Right atrium auricular region (tissue), 2 donors: ENCODE measurements at places on chromosomes 11 and 22. TPM values are rescaled to one million over a fixed set of nuclear protein-coding genes. Genes with fewer than 3 reads are reported as not detected.

DNA sequence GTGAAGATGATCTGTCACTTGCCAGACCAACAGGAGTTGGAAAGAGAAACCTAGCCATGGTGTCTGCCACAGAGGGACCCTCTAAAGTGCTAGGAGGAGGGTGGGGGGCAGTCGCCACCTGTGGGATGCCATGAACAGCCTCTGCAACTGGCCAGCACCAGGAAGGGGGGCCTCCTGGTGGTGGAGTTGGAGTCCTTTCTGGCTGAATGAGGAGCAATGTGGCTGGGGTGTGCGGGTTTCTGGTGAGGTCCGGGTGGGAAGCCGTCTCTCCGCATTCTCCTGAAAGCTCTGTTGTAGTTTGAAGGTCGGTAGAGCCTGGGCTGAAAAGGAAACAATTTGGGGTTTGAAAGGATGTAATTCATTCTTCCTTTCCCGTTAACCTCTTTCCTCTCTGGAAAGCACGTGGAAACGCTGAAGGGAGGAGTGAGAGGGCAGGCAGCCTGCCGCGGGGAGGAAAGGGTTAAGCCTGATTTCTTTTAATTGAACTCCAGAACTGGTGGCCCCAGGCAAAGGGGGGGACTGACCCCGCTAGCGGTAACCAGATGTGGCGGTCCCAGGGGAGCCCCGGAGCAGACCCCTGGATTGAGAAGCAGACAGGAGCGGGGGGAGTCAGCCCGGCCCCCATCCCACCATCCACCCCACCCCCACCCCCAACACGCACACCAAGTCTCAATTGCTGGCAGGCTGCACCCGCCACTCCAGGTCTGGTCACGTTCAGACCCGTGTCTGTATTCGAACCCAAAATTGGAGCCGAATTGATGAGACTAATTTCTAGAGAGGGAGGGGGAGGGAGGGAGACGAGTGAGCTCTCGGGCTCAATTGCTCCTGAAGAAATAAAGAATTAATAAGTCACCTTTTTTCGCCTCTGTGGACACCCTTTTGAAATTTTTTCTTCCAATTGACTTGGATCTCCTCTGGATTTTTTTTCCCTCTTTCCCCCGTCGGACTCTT, 1.8 kb upstream of the FLI1 start:
- peaks cover 2% of the 10 kb centered on the region for H3K4me1 ChIP-seq
- DNase-seq: no peak
- H3K27ac ChIP-seq: peak overlapping the region; percentile 84
- no peaks in the 10 kb centered on the region for H3K36me3 ChIP-seq

GRCh38 chr11:64000026-64000739, 13.9 kb downstream of the OTUB1 start:
- peaks cover 22% of the 10 kb centered on the region for H3K36me3 ChIP-seq
- no peaks in the 10 kb centered on the region for H3K4me1 ChIP-seq
- H3K4me3 ChIP-seq: peak overlapping the region; percentile 46
- DNase-seq: peak; percentile 72

Gene RAPSN
- not detected for total RNA-seq

DNA sequence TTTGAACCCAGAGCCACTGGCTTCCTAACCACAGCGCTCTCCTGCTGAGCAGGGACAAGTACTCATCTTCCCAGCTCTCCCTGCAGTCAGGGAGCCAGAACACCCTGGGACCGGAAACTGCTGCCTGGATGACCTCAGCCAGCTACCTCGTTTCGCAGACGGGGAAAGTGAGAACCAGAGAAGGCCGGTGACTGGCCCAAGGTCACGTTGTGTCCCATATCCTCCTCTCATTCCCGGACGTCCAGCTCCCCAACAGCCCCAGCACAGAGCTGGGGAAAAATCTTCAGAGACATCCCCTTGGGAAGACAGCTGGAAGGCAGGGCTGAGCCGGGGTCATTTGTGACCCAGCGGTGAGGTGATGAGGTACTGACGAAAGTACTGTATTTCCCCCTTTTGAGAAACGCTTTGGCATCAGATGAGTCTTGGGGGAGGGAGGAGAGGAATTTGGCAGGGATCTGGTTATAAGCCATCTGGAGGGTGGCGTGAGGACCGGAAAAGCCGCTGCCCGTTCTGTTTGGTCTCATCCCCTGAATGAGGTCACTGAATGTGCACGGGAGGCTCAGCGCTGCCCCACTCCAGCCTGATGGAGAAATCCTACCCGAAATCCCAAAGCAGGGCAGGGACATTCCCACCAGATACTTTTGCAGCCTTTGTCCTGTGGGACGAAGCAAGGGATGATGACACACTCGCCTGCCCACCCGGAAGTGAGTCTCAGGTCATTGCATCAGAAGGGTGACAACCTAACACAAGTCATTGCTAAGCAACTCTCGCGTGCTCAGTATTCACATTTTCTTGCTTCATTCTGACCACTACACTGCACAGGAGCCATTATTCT, 41.1 kb downstream of the LIF start:
- H3K4me1 ChIP-seq: no peaks in the 10 kb centered on the region
- H3K27me3 ChIP-seq: no peaks in the 10 kb centered on the region
- H3K27ac ChIP-seq: peak overlapping the region; percentile 63
- peak; percentile 92 for DNase-seq
- no peak overlapping the region for H3K4me3 ChIP-seq

DNA sequence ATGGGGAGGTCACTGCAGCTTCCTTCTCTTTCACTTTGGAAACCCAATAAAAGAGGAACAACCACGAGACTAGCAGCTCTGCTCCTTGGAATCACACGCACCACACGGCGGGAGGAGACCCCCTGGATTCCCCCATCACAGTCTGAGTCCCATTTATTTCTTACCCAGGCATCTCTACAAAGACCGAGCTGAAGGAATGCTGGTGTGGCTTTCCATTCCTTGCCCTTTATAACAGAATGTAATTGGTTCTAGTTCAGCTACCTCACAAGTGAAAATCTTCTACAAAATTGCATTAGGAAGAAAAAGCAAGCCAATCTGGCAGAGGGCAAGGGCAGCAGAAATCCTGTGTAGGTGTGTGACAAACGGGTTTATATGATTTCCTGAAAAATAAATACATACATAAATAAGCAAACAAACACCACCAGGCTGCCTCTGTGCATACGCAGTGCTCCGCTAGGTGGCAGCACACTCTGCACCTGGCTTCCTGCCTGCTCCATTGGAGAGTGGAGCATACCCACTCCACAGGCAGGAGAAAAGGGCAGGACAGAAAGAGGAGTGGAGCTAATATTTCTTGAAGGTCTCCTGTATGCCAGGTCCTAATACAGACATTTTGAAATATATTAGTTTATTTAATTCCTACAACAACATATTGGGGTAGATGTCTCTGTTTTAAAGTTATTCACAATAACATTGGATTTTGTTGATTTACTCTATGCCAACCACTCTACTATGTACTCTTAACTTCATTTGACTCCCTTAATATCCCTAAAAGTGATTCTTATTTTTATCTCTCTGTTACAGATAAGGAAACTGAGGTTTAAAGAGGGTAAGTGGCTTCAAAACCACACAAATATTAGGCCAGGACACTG, 673.1 kb downstream of the KCNA4 start:
- no peak overlapping the region for H3K4me3 ChIP-seq
- H3K4me1 ChIP-seq: no peaks in the 10 kb centered on the region
- H3K36me3 ChIP-seq: no peaks in the 10 kb centered on the region
- no peak overlapping the region for H3K27ac ChIP-seq
- no peaks in the 10 kb centered on the region for H3K27me3 ChIP-seq

DNA sequence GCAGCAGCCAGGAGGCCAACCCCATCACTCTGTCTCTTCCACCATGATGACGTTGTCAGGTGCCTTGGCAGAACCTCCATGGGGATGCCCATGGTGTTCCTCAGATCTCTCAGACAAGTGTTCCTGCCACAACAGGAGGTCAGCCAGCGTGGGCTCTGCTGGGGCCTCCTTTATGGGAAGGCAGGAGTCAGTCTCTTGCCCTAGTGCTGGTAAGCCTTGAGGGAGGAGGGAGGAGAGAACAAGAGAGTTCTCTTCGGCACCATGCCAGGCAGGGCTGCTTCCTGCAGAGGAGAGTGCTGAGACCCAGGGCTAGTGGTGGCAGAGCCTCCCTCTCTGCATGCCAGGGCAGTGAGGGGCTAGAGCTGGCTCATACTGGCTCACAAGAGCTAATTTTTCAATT, 32.5 kb downstream of the GNAZ start:
- H3K4me3 ChIP-seq: no peak overlapping the region
- H3K27me3 ChIP-seq: no peaks in the 10 kb centered on the region
- peaks cover 47% of the 10 kb centered on the region for H3K4me1 ChIP-seq
- H3K27ac ChIP-seq: no peak overlapping the region
- no peaks in the 10 kb centered on the region for H3K36me3 ChIP-seq

- H3K27me3 ChIP-seq: no peaks in the 10 kb centered on the region
- no peak overlapping the region for H3K27ac ChIP-seq
- H3K36me3 ChIP-seq: no peaks in the 10 kb centered on the region
Measured at GRCh38 chr11:37078521-37078920, 480.5 kb upstream of the RAG2 start.

GRCh38 chr11:111797145-111797581, 31.0 kb upstream of the PPP2R1B start:
- H3K27ac ChIP-seq: peak overlapping the region; percentile 40
- H3K27me3 ChIP-seq: no peaks in the 10 kb centered on the region
- no peak for DNase-seq
- H3K36me3 ChIP-seq: no peaks in the 10 kb centered on the region

GRCh38 chr11:61757213-61757862, 4.9 kb downstream of the MYRF start:
- H3K4me1 ChIP-seq: peaks cover 5% of the 10 kb centered on the region
- no peaks in the 10 kb centered on the region for H3K36me3 ChIP-seq
- H3K27me3 ChIP-seq: no peaks in the 10 kb centered on the region
- DNase-seq: no peak

DNA sequence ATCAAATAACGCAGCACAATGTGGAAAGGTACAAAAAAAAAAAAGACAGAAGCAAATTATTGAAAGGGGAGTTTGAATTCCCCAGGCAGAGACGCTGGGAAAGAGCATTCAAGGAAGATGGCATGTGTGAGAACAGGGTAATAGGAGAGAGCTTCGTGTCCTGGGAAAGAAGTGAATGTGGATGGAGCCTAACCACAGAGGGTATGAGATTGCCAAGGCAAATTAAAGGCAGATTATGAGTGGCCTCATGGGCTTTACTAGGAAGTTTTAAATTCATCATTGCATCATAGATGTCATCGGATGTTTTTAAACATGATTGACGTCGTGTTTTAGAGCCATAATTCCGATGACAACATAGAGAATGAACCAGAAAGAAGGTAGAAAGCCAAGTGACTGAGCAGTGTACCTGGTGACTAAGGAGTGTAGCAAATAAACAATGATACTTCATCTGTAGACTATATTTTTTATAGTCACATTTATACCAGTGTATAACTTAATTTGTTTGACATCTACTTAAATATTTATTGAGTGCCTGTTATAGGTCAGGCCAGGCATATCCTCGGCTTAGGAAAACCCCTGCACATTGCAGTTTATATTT, 151.4 kb downstream of the MSANTD4 start:
- no peaks in the 10 kb centered on the region for H3K4me1 ChIP-seq
- H3K36me3 ChIP-seq: no peaks in the 10 kb centered on the region
- DNase-seq: no peak
- no peak overlapping the region for H3K4me3 ChIP-seq
- no peak overlapping the region for H3K27ac ChIP-seq

- H3K36me3 ChIP-seq: no peaks in the 10 kb centered on the region
- H3K27ac ChIP-seq: no peak overlapping the region
- DNase-seq: no peak
- H3K4me3 ChIP-seq: no peak overlapping the region
Measured at GRCh38 chr11:108534274-108534882, 36.2 kb upstream of the POGLUT3 start.

- H3K4me3 ChIP-seq: no peak overlapping the region
- no peak overlapping the region for H3K27ac ChIP-seq
- no peaks in the 10 kb centered on the region for H3K4me1 ChIP-seq
- no peak for DNase-seq
Measured at GRCh38 chr11:65254724-65255123, 7.0 kb upstream of the POLA2 start.

DNA sequence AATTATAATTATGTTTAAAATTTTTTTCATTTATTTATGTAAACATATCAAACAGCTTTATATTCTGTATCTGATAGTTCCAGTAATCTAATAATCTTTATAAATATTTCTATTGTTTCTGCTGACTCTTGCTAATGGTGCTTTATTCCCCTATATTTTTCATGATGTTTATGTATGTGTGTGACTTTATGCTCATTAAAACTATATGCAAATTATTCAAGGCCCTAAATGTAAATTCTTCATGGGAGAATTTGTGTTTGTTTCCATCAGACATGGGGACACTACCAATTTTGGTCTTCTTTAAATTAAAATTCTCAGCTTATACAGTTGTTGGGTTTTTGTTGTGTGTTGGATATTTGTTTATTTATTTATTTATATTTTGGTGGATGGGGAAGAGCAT, 13.7 kb upstream of the ALKBH3 start:
- H3K4me3 ChIP-seq: no peak overlapping the region
- no peaks in the 10 kb centered on the region for H3K27me3 ChIP-seq
- H3K27ac ChIP-seq: no peak overlapping the region

DNA sequence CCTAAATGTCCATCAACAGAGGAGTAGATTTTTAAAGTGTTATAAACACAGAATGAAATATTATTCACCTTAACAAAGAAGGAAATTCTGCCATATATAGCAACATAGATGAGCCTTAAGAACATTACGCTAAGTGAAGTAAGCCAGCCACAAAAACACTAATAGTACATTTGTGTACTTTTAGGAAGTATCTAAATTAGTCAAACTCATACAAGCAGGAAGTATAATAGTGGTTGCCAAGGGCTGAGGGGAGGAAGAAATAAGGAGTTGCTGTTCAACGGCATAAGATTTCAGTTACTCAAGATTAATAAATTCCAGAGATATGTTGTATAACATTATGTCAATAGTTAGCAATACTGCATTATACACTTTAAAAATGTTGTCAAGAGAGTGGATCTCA, 181.7 kb upstream of the ZC3H12C start:
- no peak for DNase-seq
- no peaks in the 10 kb centered on the region for H3K36me3 ChIP-seq
- no peak overlapping the region for H3K4me3 ChIP-seq

GRCh38 chr11:11806074-11806473, 35.7 kb upstream of the USP47 start:
- H3K4me3 ChIP-seq: no peak overlapping the region
- no peak for DNase-seq
- no peaks in the 10 kb centered on the region for H3K36me3 ChIP-seq
- H3K27me3 ChIP-seq: no peaks in the 10 kb centered on the region

Gene PHLDB1
- total RNA-seq: 105 TPM

Gene TXNRD2
- total RNA-seq: 16.2 TPM

Gene POU2AF2
- not detected for total RNA-seq

Gene CPT1A
- total RNA-seq: 53.1 TPM

Gene OR5D18
- total RNA-seq: not detected
